ENCODE measurements at places on chromosomes 1 and 21.

DNA sequence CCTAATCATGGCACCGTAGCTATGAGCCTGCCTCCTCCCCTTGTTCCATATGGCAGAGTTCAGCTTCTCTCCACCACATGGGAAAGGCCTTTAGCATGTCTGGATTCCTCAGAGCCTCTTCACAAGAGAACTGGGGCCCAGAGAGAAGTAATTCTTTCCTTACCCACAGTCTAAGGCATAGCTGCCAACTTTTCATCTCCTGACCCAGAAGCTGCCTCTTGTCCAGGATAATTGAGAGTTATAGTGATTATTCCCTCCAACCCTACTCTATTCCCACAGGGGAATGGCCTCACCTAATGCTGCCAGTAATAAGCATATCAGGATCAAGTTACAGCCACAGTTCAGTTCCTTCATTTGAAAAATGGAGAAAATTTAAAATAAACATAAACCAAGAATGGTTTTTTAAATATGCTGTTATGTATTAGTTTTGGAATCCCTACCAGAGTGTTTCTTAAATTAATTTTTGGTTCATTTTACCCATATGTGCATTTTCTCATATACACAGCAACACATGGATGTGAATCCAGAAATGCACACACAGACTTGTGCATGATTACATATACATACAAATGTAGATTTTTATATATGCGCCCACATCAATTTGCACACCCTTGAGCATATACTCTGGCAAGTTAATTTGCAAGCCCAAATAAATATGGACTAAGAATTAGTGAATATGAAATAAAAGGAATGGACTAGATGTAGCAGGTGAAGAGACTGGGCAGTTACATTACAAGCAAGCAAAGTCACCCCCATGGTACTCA is 63.9 kb upstream of the WARS2 start:
- DNase-seq, result no peak

- DNase-seq, result no peak
Observed at GRCh38 chr21:31482460-31482859, 138.4 kb upstream of the TIAM1 start.

GRCh38 chr1:235105051-235106043 is 23.3 kb downstream of the TOMM20 start:
- DNase-seq, result no peak

- DNase-seq, result no peak
Observed at GRCh38 chr1:15423355-15424077, 13.8 kb downstream of the EFHD2 start.

GRCh38 chr1:183655562-183656075 is 2.5 kb upstream of the APOBEC4 start:
- peak; percentile 30 for DNase-seq

GRCh38 chr1:240136402-240136801 is 44.7 kb downstream of the FMN2 start:
- DNase-seq, result no peak

DNA sequence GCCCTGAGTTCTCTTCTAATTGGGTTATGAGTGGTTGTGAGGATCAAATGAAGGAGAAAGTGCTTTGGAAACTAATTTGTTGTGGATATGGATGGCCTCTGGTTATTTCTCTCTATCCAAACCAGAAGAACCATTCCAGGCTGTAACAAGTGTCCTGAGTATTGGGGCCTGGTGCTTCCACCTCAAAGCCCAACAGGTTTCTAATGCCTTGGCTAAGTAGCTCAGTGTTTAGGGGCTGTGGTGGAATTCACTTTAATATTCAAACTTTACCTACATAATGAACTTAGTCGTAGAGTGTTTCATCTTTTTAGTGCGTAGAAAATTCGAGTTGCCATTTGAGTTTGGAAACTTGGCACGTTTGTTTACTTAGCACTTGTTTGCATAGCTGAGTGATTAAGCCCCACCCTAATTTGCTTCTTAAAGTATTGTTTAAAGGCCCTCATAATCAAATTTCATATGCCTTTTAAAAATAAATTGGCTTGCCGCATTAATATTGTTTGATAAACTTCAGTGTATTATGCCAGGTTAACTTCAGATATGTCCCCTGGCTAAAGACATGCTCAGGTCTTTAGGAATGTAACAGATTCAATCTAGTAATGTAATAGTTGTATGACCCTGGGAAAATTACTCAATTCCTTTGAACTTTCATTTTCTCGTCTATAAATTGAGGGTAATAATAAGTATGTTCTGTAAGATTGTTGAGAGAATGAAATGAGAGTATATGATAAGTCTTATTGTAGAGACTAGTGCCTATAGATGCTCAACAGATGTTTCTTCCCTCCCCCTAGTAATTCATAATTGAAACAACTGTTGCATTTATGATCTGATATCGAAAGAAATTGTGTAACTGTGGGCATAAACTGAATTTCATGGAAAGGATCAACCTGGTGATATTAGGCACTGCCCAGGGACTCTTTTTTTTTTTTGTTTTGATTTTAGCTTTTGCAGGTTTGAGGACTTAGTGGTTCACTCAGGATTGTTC is 1.6 kb downstream of the AGO4 start:
- DNase-seq, result no peak

DNA sequence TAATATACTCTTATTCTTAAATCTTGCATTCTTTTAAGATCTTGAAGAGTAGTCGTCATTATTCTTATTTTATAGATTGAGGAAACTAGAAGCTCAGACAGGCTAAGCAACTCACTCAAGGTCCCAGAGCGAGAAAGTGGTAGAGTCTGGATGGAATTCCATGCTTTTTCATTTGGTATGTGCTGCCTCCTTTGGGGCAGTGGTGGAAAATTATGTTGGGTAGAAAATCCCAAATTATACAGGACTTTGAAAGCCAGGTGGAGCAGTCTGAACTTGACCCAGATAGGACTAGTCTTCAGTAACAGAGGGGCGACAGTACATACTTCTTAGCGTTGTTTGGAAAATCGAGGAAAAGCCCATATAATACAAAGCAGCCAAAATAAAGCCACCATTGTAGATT is 205.6 kb downstream of the ATG4C start:
- no peak for DNase-seq

DNA sequence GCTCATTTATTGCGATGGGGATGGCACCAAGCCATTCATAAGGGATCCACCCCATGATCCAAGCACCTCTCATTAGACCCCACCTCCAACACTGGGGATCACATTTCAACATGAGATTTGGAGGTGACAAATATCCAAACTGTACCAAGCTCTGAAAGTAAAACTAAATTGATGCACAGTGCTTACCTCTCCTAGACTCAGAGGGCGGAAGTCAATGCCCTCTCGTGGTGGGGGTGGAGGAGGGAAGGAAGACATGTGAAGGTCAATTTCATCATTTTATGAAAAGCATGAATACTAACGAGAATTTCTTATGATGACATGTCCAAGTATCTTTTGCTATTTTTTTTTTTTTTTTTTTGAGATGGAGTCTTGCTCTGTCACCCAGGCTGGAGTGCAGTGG is 120.0 kb downstream of the PGBD5 start:
- no peak for DNase-seq

DNA sequence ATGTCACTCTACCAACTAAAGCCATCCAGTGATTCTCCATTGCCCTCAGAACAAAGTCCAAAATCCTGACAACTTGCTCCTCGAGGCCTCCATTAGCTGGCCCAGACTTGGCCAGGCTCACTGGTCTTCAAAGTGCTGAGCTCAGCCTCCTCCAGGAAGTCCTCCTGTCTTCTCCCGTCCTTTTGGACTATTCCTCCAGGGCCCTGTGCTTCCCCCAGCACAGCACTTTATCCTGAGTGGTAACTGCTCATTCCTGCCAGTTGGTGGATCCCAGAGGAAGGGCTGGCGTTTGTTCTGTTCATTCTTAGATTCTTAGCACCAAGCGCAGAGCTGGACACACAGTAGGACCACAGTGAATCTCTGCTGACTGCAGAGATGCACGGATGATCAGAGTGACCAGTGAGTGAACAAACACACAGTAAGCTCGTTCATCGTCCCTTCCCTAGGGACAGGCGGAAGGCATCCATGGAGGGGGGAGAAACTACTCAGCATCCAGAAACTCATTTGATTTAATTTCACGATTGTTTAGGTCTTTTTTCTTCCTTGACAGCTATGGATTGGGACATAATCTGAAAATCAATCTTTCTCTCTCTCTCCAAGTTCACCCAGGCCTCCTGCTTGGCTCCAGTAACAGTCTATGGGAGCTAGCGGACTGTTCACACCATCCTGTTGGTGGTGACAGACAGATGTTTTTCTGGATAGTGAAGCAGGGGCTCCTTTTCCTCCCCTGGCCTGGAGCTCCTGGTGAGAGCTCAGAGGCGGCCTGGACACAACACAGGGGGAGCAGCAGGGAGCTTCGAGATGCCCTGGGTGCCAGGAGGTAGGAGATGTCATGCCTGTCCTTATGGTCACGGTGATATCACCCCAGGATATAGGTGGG is 180.2 kb downstream of the PTPRU start:
- no peak for DNase-seq

- no peak for DNase-seq
Observed at GRCh38 chr1:202788800-202789199, 19.4 kb downstream of the KDM5B start.

DNA sequence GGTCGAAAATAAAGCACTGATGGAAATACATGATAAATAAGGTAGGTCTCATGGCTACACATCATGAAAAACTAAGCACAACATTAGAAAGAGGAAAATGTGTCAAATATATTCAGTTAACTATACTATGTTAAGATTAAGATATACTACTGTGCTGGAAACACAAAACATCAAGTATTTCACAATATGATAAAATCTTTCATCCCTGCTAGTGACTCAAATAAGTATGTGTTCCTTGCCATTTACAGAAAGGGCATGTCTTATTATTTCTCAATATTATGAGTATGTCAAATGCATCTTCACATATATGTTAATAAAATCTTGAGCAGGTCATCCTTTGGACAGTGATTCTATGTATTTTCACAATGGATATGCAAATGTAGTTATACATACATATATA is 1260.1 kb upstream of the ADGRL2 start:
- DNase-seq, result no peak

DNA sequence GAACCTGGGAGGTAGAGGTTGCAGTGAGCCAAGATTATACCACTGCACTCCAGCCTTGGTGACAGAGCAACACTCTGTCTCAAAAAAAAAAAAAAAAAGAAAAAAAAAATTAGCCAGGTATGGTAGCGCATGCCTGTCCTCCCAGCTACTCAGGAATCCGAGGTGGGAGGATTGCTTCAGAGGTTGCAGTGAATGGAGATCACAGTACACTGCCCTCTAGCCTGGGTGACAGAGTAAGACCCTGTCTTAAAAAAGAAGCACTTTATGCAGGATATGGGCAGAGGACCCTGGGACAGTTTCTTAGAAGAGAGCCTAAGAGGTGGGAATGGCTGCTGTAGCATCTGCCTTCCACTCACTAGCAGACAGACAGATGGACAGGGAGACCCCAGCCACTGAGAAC is 23.0 kb downstream of the IQGAP3 start:
- no peak for DNase-seq

GRCh38 chr1:93556291-93556690 is 108.4 kb downstream of the FNBP1L start:
- no peak for DNase-seq

DNA sequence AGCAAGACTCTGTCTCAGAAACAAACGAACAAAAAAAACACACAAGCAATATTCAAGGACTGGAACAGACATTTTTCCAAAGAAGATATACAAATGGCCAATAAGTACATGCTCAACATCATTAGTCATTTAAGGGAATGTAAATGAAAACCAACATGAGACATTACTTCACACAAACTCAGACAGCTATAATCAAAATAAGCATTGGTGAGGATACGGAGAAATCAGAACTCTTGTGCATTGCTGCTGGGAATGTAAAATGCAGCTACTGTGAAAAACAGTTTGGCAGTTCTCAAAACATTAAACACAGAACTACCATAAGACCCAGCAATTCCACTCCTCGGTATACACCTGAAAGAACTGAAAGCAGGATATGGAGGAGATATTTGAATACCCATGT is 15.4 kb downstream of the NOL9 start:
- no peak for DNase-seq

DNA sequence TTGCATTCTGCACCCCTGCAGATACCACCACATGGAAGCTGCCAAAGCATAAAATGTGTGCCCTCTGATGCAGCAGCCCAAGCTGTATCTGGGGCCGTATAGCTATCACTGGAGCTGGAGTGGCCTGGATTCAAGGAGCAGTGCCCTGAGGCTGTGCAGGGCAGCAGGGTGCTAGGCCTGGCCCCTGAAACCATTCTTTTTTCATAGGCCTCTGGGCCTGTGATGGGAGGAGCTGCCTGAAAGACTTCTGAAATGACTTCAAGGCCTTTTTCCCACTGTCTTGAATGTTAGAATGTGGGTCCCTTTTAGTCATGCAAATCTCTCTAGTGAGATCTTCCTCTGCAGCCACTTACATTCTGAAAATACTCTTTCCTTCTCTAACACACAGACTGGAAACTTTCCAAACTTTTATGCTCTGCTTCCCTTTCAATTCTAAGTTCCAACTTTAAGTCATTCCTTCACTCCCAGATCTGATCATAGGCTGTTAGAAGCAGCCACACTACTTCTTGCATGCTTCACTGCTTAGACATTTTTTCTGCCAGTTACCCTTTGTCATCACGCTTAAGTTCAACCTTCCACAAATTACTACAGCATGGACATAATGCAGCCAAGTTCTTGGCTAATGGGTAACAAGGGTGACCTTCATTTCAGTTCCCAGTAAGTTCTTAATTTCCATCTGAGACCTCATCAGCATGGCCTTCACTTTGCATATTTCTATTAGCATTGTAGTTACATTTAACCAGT is 42.4 kb downstream of the DRAM2 start:
- no peak for DNase-seq

DNA sequence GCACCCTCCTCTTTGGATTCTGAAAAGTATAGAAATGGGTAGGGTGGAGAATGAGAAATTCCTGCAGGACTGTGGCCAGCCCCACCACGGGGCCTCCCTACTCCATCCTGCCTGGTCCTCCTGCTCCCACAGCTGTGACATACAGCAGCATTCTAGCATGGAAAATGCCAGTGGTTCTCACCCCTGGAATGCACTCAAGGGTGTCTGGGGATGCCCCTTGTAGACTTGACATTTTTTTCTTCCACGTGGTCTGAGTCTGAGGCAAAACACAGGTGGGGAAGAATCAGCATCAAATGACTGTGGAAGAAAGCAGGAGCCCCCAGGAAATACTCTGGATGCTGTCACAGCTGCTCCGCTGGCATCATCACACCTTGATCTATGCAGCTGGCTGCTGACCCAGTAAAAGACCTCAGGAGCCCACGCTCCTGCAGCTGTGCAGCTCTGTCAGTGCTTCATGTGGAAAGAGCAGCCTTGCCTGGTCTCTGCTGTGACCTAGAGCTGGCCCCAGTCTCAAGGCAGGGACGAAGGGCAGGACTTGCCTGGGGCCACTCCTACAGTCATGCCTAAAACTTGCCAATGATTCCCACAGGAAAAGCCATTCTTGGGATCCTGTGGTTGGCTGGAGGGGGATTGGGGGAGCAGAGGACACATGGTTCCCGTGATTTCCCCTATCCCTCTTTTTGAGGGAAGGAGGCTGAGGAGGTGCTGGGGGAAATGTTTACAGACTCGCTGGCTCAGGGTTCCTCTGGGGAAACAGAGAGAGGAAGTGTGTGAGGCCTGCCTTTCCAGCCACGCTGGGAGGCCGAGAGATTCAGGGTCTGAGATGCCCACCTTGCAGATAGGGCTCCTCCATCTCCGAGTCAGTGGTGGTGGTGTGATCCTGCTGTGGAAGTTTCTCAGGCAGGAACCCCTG is 10.8 kb upstream of the A3GALT2 start:
- DNase-seq, result no peak

- DNase-seq, result no peak
Observed at GRCh38 chr21:42850866-42851391, 28.4 kb downstream of the WDR4 start.
